ENCODE measurements at places on chromosomes 16 and 17.

- DNase-seq = no peak
Observed at GRCh38 chr17:83174362-83175118, 95.1 kb downstream of the METRNL start.

- DNase-seq = no peak
Observed at GRCh38 chr16:69838489-69838888, 76.4 kb downstream of the WWP2 start.

DNA sequence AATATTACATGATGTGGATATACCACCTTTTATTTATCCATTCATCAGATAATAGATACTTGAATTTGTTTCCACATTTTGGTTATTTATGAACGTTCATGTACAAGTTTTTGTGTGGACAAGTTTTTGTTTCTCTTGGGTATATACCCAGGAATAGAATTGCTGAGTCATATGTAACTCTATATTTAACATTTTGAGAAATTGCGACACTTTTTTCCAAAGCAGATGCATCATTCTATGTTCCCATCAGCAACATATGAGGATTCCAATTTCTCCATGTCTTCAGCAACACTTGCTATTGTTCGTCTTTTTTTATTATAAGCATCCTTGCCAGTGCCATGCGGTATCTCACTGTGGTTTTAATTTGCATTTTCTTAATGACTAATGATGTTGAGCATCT is 93.9 kb downstream of the GSG1L start:
- DNase-seq = no peak

DNA sequence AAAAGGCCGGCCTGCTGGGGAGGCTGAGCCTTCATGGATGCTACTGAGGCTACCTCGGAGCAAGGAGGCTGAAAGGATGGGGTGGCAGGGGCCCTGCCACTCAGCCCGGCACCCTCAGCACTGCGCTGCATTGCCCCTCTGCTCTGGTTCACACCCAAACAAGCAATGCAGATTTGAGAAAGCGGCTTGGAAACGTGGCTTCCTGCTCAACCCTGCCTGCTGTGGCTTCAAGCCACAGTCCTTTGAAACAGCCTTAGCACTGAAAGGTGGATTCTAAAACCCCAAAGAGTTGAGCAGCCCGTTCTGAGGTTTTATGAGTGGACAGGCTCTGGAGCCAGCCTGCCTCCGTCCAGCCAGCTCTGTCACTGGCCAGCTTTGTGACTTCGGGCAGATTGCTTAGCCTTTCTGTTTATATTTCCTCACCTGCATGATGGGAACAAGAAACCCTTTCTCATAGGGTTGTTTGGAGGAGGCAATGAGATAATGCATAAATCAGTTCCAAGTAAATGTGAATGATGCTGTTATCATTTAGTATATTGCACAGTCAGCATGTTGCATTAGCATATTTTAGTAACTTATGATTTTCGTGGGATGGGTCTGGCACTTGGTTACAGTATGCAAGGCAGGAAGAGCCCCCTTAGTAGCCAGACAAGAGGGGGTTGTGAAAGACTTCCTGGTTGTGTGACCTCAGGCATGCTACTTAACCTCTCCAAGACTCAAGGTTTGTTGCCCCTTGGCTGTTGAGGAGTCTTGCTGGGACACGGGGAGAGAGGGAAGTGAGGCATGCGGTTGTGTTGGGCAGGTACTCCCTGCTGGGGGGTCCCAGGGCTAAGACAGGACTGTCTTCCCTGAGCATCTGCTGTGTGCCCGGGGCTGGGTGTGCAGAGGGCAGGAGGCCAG is 23.6 kb downstream of the CRISPLD2 start:
- DNase-seq = no peak

DNA sequence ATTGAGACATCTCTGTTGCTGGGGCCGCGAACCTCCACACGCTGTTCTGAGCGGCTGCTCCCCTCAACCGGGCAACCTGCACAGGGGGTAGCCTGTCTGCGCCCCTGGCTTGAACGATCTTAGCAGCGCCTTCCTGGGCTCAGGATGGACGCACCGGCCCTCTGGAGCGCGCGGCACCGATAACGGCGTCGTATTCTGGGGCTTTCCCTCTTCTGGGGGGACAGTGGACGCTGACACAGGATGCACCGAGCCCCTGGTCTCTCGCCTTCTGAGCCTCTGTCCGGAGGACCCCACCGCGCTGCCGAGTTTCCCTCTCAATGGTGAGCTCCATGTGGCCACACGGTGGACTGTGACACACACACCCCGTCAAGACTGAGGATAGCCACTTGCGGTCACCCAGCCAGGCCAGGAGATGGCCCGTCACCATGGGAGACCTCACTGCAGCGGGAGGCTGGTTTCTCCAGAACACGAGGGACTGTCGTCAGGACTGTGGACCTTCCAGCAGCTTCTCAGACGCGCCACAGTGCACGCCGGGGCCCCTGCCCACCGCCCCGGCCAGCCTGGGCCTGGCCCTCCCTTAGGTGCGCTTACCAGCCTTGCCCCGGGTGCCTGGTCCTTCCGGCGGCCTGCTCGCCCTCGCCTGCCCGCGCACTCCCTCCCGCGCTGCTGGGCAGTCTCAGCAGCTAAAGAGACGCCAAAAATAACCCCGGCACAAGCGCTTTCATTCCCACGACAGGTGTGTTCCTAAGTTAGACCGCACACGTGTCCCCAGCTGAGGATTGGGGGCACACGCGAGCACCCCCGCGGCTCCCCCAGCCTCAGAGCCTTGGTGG is 30.0 kb upstream of the PABPN1L start:
- DNase-seq = no peak

DNA sequence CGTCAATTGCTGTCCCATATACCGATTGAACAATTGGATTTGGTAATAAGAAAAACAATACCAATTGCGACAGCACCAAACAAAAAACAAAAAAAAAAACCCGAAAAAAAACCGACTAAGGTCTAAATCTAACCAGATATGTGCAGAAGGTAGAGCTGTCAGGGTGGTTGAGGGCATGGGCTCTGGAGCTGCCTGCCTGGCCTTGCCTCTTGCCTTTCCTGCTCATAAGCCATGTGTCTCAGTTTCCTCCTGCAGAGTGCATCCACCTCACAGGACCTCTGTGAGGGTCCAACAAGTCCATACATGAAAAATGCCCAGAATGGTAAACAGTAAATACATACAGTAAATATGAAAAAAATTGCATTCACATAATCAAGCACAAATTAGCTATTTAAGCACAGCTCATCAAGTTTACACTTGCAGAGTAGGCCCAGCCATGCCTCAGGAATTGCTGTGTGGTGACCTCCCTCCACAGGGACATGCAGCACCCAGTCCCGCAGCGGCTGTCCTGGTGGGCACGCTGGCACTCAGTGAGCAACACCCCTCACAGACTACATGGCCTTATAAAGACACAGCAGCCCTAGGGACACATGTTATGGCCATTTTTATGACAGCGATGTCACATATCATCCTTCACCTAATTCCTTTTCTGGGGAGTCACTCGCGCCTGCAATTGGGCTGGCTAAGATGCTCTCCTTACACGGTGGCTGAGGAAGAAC is 17.9 kb downstream of the TBC1D28 start:
- DNase-seq = no peak

GRCh38 chr16:62034231-62035114 is 1.8 kb downstream of the CDH8 start:
- DNase-seq = no peak

GRCh38 chr16:74771656-74772315 is 2.8 kb downstream of the FA2H start:
- no peak for DNase-seq

- no peak for DNase-seq
Observed at GRCh38 chr17:83100220-83100852, 20.9 kb downstream of the METRNL start.

- DNase-seq = no peak
Observed at GRCh38 chr16:12811441-12812383, 8.0 kb upstream of the CPPED1 start.

DNA sequence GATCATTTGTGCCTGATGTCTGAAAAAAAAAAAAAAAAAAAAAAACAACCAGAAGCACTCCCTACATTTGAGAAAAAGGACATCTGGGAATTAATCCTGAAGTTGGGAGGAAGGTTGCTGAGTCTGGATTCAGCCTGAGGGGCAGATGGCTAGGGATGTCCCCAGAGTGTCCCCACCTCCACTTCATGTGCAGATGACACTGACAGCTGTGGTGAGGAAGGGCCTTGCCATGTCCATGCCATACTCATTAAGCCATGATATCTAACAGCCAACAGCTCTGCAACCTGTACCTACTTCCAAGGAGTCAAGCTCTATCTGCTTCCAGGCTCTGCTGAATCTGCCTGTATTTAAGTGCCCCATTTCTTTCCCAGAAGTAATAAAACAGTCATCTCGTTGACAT is 356.0 kb downstream of the CA10 start:
- no peak for DNase-seq

- DNase-seq = no peak
Observed at GRCh38 chr16:53768593-53768992, 64.6 kb downstream of the FTO start.

GRCh38 chr17:78458736-78459335 is 80.4 kb downstream of the PGS1 start:
- no peak for DNase-seq

DNA sequence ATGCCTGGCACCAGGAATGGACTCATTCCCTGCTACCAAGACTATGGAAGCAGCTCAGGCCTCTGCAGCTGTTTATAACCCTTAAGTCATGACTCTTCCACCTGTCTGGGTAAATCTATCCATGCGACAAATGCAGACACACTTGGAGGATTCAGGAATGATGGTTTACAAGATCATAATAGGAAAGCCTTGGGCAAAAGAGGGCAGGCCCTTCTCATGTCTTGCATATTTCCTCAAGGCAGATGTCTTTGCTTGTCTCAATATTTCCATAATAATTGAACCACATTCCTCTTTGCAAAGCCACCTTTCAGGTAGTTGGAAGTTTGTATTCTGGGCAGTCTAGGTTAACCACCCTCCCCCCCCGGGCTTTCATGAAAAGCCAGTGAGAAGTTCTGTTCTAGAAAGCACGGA is 884 bp upstream of the JPT1 start:
- DNase-seq = no peak

- no peak for DNase-seq
Observed at GRCh38 chr17:55926276-55926990, 175.6 kb downstream of the PCTP start.

DNA sequence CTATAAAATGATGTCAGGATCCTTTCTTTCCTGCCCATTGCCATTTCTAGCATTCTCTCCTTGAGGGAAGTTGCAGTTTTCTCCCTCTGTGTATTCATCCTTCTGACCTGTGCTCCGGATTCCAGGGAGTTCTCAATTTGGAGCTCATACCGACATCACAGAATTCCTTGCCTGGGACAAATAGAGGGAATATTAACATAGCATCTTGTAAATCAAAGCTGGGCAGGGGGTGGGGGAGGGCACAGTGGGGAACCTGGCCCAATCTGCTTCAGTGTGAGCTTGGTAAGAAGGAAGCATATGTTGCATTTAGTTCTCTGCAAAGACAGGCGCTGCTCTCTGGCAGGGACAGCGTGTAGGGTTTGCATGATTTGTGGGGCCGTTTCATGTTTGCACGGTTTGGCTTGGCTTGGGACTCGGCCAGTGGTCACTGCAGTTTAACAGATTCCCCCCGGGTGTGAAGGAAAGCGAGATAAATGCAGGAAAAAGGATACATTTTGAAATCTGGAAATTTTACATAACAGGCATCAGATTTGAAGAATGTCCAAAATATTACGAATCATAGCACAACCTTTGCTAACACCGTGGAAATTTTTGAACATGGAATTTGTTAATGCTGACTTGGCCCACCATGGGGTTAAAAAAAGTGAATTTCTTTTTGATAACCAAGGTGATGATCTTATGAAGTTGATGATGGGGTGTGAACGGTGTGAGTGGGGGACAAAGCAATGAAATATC is 178.0 kb downstream of the WWOX start:
- DNase-seq = no peak

GRCh38 chr17:7204336-7204735 is 15.3 kb downstream of the DLG4 start:
- no peak for DNase-seq

DNA sequence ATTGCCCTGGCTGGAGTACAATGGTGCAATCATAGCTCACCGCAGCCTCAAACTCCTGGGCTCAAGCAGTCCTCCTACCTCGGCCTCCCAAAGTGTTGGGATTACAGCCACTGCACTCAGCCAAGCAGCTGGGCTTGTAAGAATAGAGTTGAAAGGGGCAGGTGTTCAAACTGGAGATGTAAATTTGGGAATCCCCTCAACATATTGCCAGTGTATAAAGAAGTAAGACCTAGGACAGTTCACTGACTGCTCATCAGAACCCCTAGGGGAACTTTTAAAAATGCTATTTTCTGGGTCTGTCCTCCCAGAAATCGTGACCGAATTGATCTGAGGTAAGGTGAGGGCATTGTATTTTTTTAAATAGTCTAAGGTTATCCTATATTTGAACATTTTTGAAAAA is 8.9 kb upstream of the DNAJA2 start:
- no peak for DNase-seq

DNA sequence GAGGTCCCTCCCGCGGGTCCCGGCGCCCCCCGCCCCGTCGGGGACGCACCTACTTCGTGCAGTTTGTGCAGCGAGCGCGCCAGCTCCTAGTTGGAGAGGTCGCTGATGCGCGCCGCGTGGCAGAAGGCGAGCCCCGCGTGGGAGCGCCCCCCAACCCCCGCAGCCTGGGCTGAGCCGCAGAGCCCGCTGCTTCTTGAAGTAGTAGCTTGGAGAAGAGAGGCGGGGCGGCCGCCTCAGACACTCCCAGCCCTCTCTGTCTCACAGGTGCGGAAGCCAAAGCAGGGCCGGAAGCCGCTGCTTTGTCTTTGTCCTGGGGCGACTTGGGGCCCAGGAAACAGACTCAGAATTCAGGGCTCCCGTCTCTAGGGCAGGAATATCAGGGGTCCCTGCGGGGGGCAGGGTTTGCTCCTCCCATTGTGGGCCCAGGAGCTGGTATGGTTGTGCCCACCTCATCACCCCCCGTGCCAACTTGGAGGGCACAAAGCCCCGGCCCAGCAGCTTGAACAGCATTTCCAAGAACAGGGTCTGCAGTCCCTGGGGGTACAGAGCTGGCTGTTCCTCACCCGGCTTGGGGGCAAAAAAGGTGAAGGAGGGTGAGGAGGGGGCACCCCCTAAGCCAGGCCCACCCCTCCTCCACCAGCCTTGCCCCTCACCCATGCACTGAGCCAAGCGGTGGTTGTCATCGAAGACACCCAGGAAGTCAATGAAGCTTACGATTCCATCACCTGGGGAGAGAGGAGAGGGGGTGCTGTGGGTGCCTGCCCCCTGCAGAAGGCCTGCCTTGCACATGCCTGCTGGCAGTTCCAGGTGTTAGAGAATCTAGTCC is 13.5 kb downstream of the SPATA32 start:
- DNase-seq = peak; percentile 63

- no peak for DNase-seq
Observed at GRCh38 chr16:51922476-51922875, 624.5 kb downstream of the TOX3 start.

- DNase-seq = no peak
Observed at GRCh38 chr16:9154567-9155410, 63.3 kb downstream of the HAPSTR1 start.

- no peak for DNase-seq
Observed at GRCh38 chr16:54275956-54276355, 10.6 kb downstream of the IRX3 start.

DNA sequence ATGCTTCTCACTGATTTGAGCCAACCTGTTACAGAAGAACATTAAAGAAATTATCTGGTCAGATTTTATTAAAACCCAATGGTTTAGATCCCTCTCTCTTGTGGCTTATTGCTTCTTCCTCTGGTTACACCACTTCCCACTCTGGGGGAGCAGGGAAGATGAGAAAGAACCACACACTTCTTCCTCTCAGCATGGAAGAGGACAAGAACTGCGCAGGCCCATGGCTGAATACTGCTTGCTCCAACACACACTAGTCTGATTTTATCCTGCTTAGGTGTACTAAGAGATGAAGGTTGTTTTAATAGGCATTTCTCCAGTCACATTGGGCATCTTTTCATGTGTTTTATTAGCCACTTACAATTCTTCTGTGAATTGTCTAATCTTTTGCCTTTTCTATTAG is 27.6 kb downstream of the MAP3K3 start:
- no peak for DNase-seq
